ENCODE measurements at places on chromosomes 11 and 22.

- no peak for DNase-seq
Measured at GRCh38 chr11:19770277-19770676, 57.6 kb downstream of the NAV2 start.

DNA sequence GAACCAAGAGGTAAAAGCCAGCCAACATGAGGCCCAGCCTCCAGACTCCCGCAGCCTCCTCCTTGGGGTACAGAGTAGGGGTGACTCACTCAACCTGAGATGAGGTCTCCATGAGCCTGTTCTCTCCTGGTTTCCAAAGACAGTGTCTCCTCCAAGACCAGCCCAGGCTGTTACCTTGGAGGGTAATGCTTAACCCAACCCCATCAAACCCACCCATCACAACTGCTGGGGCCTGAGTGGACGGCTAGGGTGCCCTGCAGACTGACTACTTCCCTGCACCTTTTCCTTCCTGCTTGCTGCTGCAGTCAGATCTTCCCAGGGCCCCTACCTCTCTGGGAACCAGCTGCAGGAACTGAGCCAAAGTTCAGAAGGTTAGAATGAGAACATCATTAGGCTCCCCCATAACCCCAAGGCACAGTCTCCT lies 5.1 kb upstream of the NOL12 start:
- DNase-seq, result no peak

- no peak for DNase-seq
Measured at GRCh38 chr22:45268958-45269844, 15.5 kb upstream of the UPK3A start.

DNA sequence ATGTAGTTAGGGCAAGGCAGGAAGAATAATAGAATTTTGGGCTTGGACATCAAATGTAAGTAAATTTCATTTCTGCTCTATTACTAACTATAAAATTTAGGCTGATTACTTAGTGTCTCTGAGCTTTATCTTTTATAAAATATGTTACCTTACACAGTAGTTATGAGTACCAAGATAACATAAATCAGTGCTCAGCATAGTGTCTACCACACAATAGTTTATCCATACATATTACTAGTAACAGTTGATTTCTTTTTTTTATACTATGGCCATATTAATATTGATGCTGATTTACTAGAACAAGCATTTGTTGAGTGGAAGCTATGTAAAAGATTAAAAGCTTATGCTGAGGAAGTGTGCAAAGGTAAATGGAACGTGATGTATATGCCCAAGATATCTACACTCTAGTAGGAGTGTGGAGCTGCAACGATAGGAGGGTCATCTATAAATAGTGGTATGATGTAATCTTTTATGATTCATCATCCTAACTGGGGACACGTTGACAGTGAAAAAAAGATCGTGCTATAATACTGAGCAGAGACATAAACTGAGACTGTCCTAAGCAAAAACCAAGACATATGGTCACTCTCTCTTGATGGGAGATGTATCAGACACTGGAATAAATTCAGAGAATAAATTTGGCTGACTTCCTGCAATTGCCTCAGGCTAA lies 8.7 kb upstream of the SLC5A12 start:
- no peak for DNase-seq

Measured in urinary bladder (tissue), 4 donors.